ENCODE measurements at places on chromosomes 11 and 22.

DNA sequence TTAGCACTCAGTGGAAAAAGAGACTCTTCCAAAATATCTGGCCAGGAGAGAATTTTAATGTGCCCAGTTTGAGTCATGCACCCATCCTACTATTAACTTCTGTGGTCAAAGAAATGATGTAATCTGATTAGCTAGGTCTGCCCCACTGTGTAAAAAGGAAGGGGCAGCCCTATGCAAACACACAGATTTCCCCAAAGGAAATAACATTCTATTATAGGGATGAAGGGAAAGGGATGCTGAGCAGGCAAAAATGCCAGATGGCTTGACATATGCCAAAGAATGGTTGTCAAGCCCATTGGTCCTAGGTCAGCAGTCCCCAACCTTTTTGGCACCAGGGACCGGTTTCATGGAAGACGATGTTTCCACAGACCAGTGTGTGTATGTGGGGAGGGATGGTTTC is 43.3 kb upstream of the PAK1 start:
- no peak for DNase-seq

- no peak for DNase-seq
Measured at GRCh38 chr11:122869622-122870021, 12.9 kb upstream of the JHY start.

DNA sequence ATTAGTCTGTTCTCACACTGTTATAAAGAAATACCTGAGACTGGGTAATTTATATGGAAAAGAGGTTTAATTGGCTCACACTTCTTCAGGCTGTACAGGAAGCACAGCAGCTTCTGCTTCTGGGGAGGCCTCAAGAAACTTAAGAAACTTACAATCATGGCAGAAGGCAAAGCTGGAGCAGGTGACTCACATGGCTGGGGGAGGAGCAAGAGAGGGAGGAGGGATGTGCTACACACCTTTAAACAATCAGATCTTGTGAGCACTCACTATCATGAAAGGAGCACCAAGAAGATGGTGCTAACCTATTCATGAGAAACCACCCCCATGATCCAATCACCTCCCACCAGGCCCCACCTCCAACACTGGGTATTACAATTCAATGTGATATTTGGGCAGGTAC is 381.6 kb downstream of the ETS1 start:
- no peak for DNase-seq

DNA sequence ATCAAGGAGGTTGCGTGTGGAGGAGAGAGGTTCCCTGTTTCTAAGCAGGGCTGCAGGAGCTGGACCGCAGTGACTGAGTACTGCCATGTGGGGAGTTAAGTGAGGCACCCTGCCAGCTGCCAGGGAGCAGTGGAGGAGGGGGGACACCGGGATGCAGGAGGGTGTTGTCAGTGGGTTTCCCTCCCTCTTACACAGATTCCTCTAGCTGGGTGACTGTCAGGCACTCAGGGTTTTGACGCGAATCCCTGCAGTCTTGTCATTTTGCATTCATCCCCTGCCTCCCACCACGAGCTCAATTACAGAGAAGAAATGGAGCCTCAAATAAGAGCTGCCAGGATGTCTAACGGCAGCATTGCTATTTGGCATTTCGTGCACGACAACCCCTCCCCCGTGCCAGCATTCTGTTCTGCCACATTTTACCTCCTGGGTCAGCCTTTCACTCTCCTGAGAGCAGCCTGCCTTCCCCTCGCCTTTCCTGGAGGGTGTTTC is 119.8 kb upstream of the SORL1-AS1 start:
- peak; percentile 33 for DNase-seq

DNA sequence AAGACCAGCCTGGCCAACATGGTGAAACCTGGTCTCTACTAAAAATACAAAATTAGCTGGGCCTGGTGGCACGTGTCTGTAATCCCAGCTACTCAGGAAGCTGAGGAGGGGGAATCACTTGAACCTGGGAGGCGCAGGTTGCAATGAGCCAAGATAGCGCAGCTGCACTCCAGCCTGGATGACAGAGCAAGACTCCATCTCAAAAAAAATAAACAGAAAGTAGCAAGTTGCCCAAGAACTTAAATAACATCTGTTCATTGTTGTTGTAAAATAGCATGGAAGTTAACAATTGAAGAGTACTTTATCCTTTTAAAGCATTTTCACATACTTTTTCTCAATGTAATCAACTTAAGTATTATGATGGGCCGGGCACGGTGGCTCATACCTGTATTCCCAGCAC is 5.7 kb downstream of the AMBRA1 start:
- no peak for DNase-seq

DNA sequence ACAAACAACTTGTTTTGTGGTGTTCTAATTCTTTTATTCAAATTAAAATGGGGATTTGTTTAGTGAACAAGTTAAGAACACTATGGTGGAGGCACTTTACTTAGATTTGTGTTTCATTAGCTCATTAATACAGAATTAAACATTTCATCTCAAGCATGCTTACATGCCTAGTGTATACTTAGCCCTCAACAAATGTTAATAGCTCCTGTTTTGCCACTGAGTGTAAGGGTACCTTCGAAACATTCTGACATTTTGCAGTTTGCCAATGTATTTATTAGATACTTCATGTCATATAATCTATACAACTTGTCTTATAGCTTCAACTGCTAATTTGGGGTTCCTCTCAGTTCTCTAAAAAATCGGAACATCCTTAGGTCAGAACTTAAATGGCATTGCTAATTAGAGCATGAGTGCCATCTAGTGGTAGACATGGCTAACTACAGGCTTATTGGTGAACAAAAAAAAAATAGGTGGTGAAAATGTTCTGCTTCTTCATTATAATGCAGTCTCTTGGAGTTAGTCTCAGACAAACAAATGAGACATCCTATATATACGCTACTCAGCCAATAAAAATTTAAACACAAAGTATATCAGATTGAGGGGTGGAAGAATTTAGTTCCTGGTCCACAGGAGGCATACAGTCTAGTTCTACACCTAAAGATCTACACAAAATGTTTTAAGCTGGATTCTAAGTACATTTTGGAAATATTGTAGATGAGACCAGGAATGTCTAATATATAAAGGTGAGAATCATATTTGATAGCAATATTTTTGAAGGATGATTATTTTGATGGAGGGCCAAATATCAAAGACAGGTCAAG is 4.9 kb upstream of the CNTN5 start:
- DNase-seq = no peak

DNA sequence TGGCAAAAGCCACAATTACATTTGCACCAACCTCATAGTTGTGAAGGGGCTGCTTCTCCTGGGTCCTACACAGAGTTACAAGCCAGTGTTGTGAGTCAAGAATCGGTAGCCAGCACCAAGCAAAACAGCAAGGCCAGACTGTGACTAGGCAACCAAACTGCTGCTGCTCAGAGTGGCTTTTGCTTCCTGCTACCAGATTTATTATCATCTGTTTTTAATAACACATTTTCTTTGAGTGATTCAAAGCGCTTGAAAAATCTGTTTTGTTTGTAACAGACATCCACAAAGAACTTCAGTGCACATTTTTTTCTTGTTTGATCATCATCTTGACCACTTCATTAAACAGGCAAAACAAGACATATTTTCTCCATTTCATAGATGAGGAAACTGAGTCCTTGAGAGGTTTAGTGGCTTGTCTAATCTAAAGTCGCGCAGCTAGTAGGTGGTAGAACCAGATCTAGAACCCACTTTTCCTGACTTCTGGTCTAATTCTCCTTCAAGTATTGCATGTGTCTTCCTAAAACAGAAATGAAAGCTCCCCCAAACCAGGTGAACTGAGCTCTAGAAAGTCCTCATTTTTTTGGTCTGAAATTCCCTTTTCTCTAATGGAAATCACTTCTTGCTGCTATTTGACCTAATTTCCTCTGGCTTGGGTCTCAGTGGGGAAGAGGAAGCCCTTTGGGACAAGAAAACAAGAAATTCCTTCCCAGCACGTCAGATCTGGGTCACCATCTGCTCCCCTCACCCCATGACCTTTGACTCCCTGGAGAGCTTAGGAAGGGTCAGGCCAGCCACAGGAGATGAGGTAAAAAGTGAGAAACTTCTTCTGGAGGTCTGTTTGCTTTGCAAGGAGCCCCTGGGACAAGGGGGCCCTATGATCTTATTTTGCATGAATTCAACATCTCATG is 39.9 kb downstream of the CWC15 start:
- DNase-seq = no peak

GRCh38 chr11:20669820-20670684 is 666 bp downstream of the NELL1 start:
- no peak for DNase-seq

DNA sequence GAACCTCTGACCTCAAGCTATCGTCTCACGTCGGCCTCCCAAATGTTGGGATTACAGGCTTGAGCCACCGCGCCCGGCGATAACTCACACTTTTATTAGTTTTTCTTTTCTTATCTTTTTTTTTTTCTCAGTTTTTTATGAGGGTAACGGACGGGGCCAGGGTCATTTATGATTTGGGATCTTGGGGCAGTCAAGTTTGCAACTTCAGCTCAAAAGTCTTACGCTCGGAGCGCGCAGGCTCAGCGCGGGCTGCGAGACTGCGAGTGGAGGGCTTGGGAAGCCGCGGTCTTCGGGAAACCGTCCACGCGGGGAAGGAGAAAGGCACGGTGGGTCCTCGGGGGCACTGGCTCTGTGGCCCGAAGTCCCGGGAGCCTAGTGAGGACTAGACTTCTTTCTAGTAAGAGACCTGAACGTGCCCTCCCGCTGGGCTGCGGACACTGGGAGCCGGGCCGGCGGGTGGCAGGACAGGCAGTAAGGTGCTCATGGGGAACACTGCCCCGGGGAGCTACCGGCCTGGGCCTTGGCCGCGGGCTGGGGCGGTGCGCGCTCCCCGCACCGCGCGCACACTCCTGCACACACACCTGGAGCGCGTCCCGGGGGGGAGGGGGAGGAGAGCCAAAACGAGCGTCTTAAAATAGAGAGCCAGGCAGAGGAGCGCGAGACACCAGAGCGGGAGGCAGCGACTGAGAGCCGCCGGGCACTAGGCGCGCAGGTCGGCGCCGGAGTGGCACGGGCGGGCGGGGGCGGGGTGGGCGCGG is 476 bp upstream of the BARX2 start:
- no peak for DNase-seq

DNA sequence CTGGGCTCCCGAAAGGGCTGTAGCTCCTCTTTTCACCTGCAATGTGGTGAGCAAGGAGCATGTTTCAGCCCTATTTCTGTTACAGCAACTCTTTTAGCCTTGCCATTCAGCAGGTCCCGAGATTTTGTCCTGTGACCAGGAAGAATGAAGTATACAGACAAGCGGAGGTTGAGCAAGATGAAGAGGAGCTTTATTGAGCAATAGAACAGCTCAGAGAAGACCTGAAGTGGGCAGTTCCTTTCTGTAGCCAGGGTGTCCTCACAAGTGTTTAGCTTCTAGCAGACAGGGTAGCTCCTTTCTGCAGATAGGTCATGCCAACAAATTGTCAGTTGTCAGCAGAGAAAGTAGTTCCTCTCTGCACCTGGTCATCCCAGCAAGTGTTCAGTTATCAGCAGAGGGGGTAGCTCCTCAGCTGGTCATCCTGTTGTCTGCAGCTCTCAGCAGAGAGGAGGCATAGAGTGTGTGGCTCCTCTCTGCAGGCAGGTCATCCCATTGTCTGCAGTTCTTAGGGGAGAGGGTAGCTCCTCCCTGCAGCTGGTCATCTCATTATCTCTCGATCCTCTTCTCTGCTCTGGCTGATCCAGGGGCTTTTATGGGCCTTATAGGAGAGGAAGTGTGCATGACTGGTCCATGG is 5.4 kb upstream of the OR56A4 start:
- DNase-seq = no peak

DNA sequence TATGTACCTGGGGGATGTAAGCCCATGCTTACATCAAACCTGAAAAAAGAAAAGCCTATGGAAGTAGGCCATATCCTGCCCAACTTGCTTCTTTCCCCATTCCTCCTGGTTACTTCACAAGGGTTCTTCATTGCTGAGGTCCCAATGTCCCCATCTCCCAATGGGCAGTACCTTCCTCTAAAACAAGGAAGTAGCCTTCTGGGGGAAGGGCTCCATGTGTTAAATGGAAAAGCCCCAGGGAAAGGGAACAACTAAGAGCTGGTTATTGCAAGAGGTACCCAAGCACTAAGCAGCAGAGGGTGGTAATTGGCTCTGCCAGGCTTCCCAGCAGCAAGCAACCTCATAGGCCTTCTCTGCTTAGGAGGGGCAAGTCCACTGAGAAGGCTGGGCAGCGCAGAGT is 11.3 kb downstream of the TMEM216 start:
- DNase-seq = no peak

DNA sequence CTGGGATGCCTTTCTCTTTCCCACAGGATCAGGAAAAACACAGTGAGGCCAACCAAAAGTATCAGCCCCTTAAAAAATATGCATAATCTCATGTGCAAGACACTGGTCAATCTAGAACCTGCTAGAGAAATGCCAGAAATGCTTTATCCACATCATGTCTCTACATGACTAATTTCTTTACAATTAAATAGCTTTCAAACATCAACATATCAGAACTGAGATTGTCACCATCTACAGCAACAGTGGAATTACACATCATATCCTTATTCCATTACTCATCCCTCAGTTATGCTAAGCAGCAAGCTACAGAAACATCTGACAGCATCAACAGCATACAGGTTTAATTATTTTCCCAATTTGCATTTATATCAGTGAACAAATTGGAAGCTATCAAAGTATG is 78.8 kb downstream of the DDIAS start:
- no peak for DNase-seq

DNA sequence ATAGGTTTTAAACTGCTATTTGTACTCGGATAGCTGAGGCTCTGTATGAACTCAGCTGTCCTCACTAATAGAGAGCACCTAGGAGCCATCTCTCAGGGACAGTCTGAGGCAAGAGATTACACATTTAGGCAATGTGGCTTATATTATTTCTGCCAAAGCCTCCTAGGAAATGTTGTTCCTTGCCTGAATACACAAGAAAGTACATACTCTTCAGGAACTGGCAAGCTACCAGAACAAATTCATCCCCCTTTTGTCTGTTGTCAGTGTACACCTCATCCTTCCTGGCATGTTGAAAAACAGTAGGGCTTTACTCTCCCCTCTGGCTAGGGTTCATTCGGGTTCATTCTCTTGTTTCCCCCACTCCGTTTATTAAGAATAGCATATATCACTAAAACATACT is 615.9 kb upstream of the FAT3 start:
- DNase-seq = no peak

- DNase-seq = no peak
Measured at GRCh38 chr22:42919199-42919598, 62.1 kb upstream of the ARFGAP3 start.

GRCh38 chr11:69494851-69495250 is 13.4 kb downstream of the LINC01488 start:
- DNase-seq = no peak

DNA sequence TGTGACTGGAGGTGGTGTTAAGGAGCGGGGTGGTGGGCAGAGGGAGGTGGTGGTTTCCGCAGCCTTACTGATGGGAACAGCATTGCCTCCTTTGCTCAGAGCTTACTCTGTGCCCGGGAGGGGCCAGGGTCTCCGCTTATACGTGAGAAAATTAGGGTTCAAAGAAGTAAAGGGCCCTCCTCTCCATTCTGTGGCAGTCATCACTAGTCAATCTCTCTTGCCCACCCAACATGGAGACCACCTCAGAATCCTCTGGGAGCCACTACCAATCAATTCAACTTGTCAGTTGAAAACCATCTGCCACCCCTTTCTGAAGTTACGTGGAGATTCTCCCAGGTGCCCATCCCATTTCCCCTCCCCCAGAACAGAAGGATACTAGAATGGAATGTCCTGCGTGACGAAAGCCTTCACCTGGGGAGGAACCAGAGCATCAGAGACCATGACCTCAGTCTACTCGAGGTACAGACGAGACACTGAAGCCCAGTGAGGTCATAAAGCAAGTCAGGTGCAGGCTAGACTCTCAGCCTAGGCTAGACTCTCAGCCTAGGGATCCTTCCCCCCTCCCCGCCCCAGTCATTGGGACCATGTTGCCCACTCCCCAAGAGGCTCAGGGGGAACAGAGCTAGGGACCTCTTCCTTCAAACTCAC is 2.0 kb downstream of the SELENOM start:
- no peak for DNase-seq
